ENCODE measurements at places on chromosomes 6 and 20.

DNA sequence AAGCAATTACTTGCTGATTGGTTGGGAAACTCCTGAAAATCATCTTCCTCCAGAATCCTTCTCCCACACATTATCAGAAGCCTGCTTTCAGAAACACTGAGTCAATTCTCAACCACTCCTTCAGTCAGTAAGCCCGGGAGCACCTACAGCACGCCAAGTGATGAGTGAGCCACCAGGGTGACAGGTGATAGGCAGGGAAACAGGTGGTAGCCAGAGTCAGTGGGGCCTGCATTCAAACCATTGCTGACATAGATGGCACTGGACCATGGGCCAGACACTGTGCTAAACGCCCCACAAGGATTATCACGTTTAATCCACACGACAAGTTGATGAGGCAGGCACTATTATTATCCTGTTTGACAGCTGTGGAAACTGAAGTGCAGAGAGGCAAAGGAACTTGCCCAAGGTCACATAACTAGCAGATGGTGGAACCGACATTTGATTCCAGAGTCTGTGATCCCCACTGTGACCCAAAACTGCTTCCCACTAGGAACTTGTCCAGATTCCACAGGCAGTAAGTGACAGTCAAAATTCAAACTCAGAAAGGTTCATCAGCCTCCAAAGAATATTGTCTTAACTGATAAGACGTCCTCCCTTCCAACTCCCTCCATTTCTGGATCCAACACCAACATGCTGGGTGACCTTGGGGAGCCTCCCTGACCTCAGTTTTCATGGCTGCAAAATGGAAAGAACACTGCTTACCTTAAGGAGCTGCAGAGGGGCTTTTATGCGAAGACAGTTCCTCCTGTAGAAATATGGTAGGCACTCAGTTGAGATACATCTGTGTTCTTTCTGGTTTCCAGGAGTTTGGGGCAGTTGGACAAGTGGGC lies 23.9 kb upstream of the TOP1 start:
- no peak for DNase-seq

GRCh38 chr6:133594652-133595110 lies 294.2 kb upstream of the TCF21 start:
- no peak for DNase-seq

DNA sequence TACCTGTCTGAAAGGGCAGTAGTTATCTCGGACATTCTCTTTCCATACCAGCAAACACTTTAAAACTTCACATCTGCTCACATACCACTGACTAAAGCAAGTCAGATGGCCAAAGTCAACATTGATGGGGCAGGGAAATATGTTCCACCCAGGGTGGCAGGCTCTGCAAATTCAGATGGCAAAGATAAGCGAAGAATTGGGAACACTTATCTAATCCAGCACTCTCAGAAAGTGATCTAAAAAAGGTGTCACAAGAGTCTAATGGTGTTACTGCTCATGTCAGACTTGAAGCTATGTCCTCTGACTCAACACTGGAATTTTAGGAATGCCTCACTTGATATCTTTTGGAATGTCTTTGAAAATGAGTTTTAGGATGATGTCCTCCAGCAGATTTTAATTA lies 1086.2 kb downstream of the KIF16B start:
- DNase-seq, result no peak

GRCh38 chr6:110784610-110784979 lies 30.7 kb downstream of the CDK19 start:
- no peak for DNase-seq

- no peak for DNase-seq
Measured at GRCh38 chr20:14444106-14444505, 106.7 kb upstream of the FLRT3 start.

DNA sequence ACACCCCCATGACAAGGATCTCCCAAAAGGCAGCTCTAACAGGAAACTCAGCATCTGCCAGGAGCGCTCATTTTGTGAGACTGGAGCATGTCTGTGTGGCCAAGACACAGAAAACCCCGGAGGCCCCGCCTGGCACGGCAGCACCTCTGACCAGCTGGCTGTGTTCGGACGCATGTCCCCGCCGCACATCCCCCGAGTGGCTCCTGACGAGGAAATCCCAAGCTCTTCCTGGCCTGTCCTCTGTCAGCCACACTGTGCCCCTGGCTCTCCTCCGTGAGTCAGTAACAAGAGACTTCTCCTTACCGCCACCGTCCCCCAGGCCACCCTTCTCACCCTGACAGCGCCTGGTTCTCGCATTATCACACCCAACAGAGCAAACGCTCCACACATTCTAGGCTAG lies 14.4 kb downstream of the SLC2A4RG start:
- no peak for DNase-seq

DNA sequence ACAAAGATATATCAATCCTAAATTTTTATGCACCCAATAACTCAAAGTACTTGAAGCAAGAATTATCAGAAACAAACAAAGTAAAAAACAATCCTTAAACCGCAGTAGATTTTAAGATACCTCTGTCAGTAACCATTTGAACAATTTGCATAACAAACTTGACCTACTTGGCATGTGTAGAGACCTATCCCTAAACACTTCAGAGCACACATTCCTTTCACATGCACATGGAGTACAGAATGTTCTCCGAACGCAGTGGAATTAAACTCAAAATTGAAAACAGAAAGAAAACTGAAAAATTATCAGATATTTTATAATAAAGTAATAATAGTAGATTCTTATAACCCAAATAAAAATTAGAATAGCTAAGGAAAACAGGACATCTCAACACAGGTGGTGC lies 162.6 kb upstream of the THBS2 start:
- no peak for DNase-seq

- no peak for DNase-seq
Measured at GRCh38 chr20:60804918-60805630, 447.0 kb upstream of the CDH4 start.

GRCh38 chr6:16419636-16420336 lies 181.4 kb downstream of the GMPR start:
- no peak for DNase-seq

DNA sequence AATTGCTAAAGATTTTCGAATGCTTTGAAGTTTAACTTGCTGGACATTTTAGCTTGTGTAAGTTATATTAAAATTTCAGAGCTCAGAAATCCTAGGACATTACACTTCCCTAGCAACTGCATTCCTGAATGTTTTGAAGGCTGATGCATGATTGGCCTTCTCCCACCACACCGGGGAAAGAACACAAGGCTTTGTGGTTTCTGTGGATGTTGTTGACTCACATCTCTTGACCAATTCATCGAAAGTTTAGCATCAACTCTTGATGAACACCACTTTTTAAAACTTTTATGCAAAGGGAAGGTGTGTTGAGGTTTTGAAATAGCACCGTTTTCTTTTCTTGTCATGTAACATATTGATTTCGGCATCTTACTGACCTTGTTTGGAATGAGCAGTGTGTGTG lies 81.1 kb downstream of the RIMS1 start:
- DNase-seq, result no peak

- DNase-seq, result no peak
Measured at GRCh38 chr6:25913741-25914140, 16.8 kb downstream of the SLC17A2 start.

GRCh38 chr6:13418844-13419243 lies 68.6 kb downstream of the GFOD1 start:
- no peak for DNase-seq

DNA sequence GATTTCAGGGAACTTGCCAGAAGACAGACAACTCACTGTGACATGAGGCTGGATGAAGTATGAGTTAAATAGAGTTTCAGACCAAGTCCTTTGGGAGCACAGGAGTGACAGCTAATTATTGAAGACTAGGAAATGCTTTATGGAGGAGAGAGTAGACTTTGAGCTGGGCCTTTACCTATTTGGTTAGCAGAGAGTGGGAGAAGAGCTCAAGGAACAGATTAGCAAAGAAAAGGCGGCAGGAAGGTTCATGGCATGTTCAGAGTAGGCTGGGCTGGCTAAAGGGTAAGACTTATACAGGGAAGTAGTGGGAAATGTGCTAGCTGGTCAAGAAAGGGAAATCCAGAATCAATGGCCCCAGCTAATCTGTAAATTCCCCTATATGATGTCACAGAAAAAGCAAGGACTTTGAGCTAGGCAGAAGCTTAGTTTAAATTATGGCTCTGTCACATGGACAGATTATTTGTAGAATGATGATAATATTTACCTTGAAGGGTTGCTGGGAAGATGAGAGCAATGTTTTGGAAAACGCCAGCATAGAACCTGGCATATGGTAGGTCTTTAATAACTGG lies 19.0 kb downstream of the CEP250 start:
- no peak for DNase-seq

DNA sequence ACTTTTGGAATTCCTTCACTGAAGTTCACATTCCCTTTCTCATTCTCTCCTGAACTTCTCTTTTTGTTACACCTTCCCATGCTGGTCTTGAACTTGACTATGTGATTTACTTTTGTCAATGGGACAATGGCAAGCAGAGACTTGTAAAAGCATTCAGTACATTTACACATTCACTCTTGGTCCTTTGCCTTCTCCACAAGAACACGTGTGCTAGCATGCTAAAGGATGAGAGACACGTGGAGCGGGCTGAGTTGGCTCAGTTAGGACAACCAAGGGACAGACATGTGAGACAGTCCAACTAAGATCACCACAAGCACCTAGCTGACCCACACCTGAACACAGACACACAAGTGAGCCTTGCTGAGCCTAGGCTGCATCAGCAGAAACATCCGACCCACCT lies 91.3 kb upstream of the PAK5 start:
- no peak for DNase-seq

GRCh38 chr6:84916704-84917103 lies 152.3 kb upstream of the TBX18 start:
- no peak for DNase-seq
